EH (cell line): ENCODE measurements at places on chromosomes 16 and 17.
A peak's percentile ranks its signal among the peaks of the same experiment; 100 is the strongest.

DNA sequence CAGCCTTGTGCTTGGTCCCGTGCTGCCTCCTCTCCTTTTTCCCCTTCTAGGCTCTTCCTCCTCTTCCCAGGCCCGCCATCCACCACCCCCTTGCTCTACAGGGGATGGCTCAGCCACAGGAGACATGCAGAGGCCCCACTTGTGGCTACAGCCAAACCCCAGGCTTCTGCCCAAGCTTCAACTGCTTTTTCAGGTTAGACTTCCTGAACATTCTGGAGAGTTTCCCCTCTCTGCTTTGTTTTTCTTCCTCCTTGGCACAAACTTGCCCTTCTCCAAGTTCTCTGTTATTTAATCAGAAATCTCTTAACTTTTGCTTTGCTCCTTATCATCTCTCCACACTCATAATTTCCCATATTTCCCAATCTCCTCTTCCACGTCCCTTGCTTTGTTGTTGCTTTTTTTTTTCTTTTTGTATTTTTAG, 18.3 kb upstream of the HAS3 start:
- DNase-seq: no peak

GRCh38 chr16:79482011-79482410, 118.5 kb downstream of the MAF start:
- DNase-seq: no peak

- DNase-seq: no peak
Measured at GRCh38 chr16:2205967-2206313, 686 bp downstream of the MLST8 start.

DNA sequence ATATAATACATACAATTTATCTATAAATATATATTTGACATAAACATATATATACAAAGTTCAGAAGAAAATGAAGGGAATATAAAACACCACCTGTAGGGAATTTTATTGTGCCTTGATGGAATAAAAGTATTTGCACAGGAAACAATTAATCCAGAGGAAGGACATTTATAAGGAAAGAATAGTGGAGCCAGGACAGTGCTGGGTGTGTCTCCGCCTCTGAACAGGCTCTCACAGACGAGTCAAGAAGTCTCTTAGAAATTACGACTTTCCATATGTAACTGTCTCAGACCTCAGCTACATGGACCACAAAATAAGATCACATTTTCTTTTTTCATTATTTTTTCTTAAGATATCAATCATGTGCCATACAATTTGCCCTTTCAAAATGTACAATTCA, 93.9 kb downstream of the TMEM114 start:
- no peak for DNase-seq

DNA sequence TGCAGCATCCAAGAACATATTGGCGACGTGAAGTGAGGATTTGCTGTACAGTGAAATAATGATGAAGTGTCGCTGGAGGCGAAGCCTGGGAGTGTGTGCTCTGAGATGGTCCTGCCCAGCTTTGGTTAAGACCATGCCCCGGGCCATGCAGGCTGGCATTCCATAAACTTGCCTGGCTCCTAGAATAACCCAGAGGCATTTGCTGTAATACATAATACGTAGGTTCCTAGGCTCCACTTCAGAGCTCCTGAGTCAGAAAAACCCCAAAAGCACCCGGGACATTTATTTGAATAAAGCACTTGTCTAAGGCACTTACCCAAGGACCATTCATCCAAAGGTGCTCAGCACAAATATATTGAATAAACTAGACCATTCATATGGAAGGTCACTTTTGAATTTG, 279.3 kb downstream of the ABCC12 start:
- no peak for DNase-seq

- DNase-seq: no peak
Measured at GRCh38 chr17:15181333-15181732, 83.8 kb downstream of the PMP22 start.

- peak; percentile 95 for DNase-seq
Measured at GRCh38 chr16:65312795-65313194, 190.9 kb upstream of the CDH11 start.

DNA sequence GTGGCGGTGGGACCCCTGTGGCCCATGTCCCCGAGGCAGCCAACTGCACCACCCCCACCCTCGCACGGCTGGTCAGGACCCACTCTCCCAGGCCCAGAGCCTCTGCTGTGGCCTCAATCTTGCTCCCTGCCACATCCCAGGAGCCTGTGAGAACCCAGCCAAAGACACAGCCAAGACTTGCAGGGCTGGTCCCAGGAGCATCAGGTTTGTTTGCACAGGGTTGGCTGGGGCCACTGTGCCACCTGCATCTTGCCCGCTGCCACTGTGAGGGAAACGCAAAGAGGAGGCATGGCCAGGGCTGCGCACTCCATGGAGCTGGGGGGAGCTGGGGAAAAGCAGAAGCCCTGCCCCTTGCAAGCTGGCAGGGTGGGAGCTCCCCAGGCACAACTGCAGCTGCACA, 92.5 kb downstream of the SSH2 start:
- DNase-seq: no peak

DNA sequence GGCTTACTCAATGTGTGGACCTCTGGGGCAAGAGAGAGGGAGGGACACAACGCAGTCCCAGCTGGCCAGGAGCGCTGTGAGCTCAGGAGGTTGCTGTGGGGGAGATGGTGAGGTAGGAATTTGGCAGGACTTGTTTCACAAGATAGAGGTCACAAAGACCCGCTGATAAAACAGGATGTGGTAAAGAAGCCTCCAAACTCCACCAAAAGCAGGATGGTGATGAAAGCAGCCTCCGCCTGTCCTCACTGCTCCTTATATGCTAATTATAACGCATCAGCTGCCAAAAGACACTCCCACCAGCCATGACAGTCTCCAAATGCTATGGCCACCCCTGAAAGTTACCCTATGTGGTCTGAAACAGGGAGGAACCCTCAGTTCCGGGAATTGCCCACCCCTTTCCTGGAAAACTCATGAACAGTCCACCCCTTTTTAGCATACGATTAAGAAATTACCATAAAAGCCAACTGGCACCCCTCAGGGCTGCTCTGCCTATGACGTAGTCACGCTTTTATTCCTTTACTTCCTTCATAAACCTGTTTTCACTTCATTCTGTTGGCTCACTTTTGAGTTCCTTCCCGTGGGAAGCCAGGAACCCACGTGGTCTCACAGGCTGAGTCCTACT, 5.3 kb upstream of the EIF4A3 start:
- peak; percentile 84 for DNase-seq

DNA sequence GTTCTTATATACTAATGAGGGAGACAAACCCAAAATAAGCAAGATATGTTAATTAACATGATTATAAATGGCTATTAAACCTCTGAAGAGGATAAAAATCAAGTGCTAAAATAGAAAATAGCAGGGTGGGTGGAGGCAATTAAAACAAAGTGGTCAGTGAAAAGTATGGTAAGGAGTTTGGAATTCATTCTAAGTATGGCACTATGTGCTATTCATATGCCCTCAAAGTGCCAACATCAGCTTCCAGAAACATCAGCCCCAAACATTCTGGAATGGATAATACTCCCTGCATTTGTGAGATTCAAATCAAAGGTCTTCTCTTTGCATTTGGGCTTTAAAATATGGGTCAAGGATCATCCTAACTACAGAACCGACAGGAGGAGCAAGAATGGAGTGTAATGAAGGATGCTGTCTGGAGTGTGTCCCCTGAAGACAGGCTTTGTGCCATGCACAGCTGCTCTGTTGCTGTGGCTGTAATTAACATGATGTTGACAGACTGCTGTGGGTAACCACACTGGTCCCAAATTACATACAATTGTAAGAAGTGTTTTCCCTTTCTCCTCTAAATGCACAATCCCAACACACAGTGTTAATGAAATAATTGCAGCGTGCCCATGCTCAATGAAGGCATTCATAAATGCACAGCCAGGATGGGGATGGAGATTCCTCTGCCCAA, 93.1 kb downstream of the VAT1L start:
- DNase-seq: peak; percentile 16

DNA sequence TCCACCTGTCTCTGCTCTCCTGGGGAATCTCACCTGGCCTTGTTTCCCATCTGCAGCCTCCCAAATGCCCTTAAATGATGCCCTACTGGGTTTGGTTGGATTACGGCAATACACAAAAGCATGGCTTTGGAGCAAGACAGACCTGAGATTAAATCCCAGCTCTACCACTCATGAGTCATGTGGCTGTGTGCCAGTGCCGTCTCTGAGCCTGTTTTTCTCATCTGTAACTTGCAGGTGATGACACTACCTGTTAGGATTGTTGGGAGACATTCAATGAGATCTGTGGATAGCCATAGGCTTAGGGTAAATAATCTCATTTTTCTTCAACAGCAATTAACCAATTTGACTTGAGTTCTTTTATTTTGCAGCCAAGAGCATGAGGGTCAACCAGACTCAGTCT, 240.3 kb downstream of the MAF start:
- DNase-seq: no peak

GRCh38 chr17:81710514-81711308, 1.4 kb upstream of the SLC25A10 start:
- peak; percentile 38 for DNase-seq

DNA sequence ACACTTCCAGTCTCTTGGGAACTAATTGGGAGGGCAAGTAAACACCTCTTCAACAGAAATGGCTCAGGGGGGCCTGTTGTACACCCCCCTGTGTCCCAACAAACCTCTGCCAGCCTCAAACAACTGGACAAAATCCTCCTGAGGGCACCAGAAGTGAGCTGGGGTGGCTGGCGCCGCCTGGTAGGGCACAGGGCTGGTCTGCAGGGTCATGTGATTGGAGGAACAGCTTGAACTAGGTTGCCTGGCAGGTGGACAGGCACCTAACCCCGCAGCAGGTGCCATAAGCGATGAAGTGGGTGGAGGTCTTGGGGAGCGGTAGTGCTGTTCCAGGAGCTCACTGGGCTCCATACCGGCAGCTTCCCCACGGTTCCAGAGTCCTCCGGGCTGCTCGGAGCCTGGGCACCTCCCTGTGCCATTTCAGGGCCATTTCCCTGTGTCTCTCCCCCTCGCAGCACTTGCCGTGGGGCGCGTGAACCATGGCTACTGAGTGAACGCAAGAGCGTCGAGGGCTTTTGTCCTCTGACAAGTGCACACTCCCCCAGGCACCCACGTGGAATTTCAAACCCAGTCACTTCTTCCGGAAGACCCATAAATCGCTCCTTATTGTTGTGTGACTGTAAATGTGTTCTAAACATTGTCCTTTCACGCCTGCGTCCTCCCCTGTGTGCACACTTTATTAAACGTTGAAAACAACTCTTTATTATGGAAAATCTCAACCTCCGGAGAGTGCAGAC, 101.5 kb downstream of the SEC14L1 start:
- no peak for DNase-seq

DNA sequence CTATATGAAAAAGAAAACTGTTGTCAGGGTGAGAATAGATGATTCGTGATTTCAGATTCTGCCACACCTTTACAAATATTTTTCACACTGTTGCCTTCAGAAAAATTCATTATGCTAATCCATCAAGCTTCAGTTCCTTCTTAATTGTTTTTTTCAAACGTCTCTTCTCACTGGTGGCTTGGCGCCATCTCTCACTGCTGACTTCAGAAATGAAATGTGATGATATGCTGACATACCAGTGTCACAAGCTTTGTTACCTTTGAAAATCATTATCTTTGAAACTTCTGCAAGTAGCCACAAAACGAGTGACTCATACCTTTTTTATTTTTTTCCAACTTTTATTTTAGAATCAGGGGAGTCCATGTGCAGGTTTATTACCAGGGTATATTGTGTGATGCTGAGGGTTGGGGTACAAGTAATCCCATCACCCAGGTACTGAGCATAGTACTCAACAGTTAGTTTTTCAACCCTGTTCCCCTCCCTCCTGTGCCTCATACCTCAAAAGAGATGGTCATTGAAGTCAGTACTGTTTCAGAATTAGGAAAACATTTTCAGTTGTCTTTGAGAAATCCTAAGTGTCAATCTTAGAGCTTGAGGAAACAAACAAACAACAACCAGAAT, 14.0 kb upstream of the KRT222 start:
- DNase-seq: no peak

GRCh38 chr17:54259476-54259875, 436.7 kb downstream of the KIF2B start:
- no peak for DNase-seq

DNA sequence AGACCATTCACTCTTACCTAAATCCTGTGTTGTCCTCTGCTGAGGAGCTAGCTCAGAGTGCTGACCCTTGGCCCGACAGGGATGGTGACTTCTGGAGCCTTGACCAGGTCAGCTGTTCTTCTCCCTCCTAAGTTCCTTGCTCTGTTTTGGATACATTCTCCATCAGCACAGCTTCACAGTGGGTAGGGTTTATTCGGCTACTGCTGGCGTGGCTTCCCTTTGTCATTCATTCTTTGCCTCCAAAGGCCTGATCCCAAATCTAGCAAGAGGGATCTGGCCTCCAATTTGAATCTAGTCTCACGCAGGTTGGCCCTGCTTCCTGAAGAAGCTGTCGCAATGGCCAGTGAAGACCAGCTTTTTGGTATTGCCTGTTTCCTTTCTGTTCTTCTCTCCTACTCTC, 116.6 kb downstream of the SHISA9 start:
- no peak for DNase-seq

- no peak for DNase-seq
Measured at GRCh38 chr17:9251273-9251672, 230.0 kb downstream of the NTN1 start.

GRCh38 chr17:74999523-74999922, 12.1 kb downstream of the CDR2L start:
- DNase-seq: no peak
